Stimulated activated CD8-positive, alpha-beta memory T cell treated with anti-CD3 and anti-CD28 coated beads, Interleukin-7, amount 100 ng/mL, for 48 hours (primary cell): ENCODE measurements at places on chromosomes 2 and 18.

DNA sequence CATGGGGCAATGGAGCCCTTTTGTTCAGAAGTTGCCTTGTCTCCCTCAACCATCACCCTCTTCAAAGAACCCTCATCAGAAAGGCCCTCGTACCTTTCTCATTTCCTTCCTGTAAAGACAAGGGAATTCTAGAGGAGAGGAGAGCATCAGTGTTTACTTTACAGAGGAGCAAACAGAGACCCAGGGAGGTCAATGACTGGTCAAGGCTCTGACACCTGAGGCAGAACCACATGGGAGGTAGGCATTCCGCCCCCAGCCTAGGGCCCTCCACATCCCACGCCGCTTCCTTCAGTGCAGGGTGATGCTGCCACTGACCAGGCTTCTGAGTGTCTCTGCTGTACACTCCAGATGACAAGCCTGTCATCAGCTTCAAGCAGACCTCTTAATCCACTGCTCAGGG is 104.7 kb downstream of the NRP2 start:
- no peak for DNase-seq

GRCh38 chr2:236636714-236637470 is 67.3 kb downstream of the ACKR3 start:
- DNase-seq = no peak

- no peak for DNase-seq
Observed at GRCh38 chr2:43265001-43265400, 38.6 kb upstream of the ZFP36L2 start.

GRCh38 chr2:29495536-29496060 is 380.4 kb downstream of the CLIP4 start:
- DNase-seq = no peak

GRCh38 chr2:16156411-16156810 is 216.1 kb downstream of the MYCN start:
- DNase-seq = no peak

DNA sequence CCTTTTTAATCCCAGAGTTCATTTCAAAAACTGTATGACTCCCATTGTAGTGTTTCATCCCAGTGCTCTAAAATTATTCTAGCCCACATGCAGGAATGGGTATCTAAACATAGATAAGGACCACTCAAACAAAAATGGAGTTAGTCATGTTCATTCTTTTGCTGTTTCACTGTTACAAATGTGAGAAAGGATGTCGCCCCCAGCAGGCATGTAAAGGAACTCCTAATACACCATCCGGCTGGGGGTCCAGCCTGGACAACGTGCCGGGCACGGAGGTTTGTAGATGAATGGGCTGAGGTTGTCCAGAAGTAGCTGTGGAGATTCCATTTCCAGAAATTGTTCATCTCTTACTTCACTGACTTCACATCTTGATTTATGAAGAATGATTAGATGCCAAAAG is 101.9 kb upstream of the RAB12 start:
- no peak for DNase-seq
